A673 (cell line): ENCODE measurements at places on chromosomes 5 and 9.
A peak's percentile ranks its signal among the peaks of the same experiment; 100 is the strongest.

DNA sequence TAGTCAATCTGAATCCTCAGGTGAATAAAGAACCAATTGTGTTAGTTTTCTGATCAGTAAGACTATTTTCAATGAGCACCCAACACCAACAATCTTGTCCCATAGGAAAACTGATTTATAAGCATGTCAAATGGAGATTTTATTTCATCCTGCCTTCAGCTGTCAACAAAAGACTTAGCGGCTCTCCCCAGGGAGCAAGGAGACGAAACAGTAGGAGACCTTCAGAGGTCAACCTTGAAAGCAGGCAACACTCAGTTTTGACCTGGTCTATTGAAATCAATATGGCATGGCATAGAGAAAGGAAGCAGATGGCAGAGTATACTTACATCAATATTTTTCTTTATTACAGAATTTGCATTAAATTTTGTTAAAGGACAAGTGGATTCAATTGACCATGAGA lies 34.1 kb downstream of the ZNF622 start:
- DNase-seq = peak; percentile 2
- peaks cover 42% of the 10 kb centered on the region for H3K27me3 ChIP-seq
- H3K4me1 ChIP-seq = peaks cover 5% of the 10 kb centered on the region
- no peak overlapping the region for H3K4me3 ChIP-seq

DNA sequence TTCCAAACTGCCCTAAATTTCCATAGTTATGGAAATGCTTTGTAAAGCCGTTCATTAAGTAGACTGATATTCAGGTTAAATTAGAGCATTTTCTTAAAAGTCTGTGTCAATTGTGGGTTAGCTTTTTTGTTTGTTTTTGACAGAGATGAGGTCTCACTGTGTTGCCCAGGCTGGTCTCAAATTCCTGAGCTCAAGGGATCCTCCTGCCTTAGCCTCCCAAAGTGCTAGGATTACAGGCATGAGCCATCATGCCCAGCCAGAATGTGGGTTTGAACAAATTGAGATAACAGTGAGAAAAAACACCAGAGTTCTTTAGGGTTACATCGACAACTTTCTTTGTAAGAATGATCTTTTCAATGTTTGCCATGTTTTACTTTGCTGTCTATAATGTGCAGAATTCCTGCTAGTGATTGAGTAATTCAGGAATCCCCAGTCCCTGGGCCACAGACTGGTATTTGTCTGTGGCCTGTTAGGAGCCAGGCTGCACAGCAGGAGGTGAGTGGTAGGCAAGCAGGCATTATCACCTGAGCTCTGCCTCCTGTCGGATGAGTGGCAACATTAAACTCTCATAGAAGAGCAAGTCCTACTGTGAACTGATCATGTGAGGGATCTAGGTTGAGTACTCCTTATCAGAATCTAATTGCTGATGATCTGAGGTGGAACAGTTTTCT lies 80.5 kb downstream of the RAI14 start:
- H3K4me3 ChIP-seq = no peak overlapping the region
- H3K27me3 ChIP-seq = no peaks in the 10 kb centered on the region
- no peaks in the 10 kb centered on the region for H3K4me1 ChIP-seq
- no peak for DNase-seq

DNA sequence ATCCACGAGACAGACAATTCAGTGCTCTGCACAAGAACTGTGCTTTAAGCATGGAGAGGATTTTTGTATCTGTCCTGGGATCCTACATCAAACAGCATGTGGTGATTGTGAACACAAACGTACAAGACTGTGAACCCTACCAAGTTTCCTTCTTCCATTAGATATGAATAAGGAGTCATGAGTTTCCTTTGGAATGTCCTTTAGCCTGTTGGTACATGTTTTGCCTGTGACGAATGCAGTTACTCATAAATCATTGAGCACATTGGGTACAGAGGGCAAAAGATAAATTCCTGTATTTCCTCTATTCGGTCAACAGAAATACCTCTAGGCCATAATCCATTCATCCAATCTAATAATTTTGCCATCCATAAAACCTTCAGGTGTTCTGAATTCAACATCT lies 61.5 kb downstream of the FXN start:
- no peaks in the 10 kb centered on the region for H3K4me1 ChIP-seq
- DNase-seq = no peak
- no peak overlapping the region for H3K27ac ChIP-seq
- H3K36me3 ChIP-seq = no peaks in the 10 kb centered on the region
- no peak overlapping the region for H3K4me3 ChIP-seq

GRCh38 chr9:118962426-118962825 lies 406.8 kb downstream of the BRINP1 start:
- H3K27me3 ChIP-seq = no peaks in the 10 kb centered on the region
- no peak overlapping the region for H3K4me3 ChIP-seq
- no peak for DNase-seq
- H3K36me3 ChIP-seq = no peaks in the 10 kb centered on the region
